AG09309 (cell line): ENCODE measurements at places on chromosomes 3 and 15.

- no peak for DNase-seq
These were observed 22.1 kb downstream of the MAPKAPK3 start for GRCh38 chr3:50639055-50639494.

DNA sequence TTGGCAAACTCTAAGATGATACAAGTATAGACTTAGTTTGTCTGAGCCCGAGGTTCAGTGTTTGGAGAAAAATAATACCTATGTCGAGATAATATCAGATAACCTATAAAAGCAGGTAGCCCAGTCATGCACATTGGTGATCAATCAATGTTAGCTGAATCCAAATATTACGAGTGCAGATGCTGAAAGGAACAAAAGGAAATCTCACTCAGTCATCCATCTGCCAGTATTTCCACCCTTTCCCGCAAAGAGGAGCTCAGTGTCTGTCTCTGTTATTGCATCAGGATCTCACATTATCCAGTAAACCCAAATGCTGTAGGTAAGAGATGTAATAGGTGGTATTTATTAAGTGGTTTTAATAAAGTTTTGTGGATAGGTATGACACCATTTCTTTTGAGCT is 251.2 kb upstream of the CTDSPL start:
- no peak for DNase-seq

DNA sequence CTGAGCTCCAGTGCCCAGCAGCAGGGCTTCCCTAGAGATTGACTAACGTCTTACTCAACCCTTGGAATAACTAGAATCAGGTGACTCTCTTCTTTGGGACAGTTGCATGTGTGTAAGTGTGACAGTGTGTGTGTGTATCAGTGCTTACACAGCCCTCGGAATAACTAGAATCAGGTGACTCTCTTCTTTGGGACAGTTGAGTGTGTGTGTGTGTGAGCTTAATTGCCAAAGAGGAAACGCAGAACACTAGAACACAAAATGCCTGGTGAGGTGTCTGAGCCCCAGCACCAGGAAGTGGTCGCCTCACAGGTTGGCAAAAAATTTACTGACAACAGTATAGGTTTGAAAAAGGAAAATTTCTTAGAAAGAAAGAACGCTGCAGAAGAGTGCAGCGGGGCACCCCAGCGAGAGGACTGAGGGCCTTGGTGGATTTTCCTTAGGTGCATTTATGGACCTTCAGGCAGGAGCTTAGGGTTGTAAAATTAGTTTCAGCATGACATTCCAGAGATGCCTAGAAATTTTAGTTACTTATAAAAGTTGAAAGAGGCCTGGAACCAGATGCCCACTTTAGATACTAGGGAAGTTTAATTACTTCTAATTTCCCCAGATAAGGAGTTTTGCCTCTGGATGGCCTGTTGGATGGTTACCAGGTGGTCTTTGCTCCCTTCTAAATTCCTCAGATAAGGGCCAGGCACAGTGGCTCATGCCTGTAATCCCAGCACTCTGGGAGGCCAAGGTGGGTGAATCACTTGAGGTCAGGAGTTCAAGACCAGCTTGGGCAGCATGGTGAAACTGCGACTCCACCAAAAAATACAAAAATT is 3.7 kb upstream of the WDR82 start:
- DNase-seq, result no peak

DNA sequence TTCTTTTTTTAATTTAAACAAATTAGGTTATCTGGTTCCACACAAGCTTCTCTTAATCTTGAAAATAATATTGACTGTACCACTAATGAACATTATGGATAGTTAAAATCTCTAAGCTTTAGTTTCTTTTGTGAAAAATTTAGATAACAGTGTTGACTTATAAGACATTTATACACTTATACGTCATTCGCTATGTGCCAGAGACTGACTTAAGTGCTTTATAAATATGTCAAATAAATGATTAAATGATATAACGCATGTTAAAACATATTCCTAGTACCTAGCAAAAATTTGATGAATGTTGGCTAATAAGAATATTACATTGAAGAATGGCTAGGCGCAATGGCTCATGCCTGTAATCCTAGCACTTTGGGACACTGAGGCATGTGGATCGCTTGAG is 96.3 kb downstream of the PCCB start:
- DNase-seq, result no peak

DNA sequence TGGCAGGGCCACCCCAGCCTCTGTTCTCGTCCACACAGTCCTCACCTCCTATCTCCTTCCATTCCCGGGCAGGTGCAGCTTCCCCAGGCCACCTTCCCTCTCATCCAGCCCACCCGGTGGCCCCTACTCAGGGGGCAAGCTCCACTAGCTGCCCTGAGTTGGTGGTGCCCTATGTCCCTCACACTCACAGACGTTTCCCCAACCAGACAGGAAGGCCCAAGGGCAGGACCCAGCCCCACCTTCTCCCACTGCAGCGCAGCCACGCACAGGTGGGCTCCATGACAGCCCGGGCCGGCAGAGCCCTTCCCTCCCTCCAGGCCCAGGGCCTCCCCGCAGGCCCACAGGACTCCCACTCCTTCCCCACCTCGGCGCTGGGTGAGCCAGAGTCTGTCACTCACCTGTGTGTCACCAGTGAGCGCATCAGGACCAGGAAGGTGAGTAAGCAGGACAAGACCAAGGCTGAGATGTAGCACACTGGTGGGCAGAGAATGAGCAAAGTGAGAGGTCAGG is 11.1 kb downstream of the ISLR start:
- DNase-seq, result no peak

DNA sequence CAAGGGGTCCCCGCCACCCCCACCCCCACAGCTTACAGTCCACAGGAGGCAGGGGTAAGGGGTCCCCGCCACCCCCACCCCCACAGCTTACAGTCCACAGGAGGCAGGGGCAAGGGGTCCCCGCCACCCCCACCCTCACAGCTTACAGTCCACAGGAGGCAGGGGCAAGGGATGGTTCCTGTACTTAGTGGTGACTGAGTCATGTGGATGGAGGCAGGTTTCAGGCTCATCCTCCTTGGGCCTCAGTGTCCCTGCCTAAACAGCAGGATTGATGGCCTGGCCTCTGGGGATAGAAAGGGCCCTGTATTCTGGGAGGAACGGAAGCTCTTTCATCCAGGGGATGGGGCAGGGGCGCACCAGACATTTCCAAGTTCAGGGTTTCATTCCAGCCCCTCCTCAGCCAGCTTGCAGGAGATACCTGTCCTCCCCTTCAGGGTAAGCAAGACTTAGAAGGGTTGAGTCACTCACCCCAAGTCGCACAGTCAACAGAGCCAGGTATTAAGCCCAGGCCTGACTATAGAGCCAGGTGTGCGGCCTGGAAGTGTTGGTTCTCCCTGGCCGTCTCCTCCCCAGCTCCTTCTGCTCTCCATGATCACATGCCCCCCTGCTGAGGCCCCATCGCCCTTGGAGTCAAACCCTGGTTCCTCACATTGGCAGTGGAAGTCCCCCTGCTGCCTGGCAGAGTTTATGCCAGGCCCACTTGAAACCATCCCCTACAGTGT is 12.5 kb downstream of the CSK start:
- DNase-seq, result no peak

DNA sequence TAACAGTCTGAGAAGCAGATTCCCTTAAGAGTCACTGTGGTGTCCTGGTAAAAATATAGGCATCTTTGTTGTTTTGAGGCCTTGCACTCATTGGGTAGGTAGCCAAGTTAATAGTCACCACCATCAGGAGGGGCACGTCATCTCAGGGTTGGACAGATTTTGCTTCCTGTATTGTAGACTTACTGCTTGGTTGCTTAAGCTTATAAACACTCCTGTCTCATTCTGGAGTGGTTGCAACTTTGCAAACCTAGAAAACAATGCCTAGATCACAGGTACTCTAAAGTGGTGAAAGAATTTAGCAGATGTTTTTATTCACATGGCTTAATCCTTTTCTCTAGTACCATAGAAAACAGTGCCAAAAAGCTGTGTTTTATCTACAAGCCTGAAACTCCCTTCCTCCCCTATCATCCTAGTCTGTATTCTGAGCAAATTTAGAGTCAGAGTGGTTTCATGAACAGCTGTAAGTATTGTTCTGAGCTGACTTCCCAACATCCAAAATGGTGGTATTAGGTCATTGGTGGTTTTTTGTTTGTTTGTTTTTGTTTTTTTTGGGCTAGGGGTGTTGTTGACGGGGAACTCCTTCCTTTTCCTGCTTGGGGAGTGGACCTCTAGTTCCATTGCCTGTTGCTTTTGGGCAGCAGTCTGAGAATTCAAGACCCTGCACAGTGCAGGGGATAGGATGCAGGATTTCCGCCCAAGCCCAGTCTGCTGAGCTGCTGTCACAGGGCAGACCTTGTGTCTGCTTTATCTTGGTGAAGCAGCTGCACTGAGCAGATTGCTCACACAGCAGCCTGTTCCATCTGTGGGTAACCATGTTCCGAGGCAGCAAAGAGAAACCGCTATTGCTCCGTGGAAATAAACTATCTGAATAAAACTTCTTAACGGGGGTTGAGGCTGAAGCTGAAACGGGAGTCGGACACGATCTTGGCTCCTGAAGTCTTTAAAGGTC is 202.0 kb downstream of the AKAP13 start:
- DNase-seq, result no peak

DNA sequence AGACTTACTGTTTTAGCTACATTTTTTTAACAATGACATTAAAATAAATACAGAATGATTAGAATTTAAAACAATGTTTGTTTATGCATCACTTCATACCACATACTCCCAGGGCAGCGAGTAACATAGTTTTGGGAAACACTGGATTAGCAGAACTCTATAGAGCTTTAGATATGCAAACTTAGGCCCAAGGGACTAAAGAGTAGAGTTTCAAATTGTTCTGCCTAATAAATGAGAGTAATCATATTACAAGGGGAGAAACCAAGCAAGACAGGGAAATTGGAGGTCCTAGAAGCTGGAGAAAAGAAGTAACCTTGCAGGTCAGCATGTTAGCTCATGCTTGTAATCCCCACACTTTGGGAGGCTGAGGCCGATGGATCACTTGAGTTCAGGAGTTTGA is 3.6 kb upstream of the DAZL start:
- DNase-seq, result no peak

DNA sequence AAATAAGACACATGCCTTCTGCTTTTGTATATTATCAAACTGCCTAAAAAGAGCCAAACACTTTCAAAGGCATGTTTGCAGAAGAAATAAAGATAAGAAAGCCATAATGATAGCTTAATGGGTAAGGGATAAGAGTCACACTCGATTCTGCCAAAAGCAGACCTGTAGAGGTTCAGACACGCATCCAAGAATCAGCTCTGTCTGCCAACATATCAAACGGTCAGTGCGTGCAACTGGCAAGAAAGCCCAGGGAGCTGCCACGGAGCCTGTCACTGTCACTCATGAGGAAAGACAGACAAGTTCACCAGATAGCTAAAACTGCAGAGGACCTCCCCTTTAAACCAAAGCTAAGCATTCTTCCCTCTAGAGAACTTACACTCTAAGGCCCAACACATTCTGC is 23.2 kb downstream of the DCP1A start:
- no peak for DNase-seq

DNA sequence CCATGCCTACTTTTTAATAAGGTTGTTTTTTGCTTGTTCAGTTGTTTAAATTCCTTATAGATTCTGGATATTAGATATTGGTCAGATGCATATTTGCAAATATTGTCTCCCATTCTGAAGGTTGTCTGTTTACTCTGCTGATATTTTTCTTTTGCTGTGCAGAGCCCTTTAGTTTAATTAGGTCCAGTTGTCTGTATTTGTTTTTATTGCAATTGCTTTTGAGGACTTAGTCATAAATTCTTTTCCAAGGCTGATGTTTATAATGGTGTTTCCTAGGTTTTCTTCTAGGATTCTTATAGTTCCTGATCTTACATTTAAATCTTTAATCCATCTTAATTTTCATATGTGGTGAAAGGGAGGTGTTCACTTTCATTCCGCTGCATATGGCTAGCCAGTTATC is 77.4 kb downstream of the PTPRG start:
- DNase-seq, result no peak

DNA sequence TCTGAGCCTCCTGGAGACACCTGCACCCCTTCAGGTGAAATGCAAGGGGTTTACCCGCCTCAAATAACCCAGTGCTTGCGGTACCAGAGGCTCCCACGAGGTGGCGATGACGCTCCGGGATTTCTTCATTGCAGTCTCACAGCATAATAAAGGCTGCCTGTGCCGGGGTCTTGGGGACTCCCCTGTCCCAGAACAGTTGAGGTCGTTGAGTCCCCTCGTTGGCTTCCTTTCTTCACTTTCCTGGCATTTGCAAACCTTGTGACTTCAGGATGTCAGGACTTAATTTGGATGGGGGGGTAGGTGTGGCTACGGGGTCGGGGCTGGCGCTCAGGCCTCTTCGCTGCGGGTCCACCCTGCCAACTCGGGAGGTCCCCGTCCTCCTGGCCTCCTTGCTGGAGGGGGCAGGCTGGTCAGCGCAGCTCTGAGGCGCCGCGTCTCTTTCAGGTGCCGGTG is 1.3 kb downstream of the GNAT1 start:
- DNase-seq, result no peak

GRCh38 chr3:16704941-16705340 is 99.7 kb upstream of the DAZL start:
- no peak for DNase-seq

DNA sequence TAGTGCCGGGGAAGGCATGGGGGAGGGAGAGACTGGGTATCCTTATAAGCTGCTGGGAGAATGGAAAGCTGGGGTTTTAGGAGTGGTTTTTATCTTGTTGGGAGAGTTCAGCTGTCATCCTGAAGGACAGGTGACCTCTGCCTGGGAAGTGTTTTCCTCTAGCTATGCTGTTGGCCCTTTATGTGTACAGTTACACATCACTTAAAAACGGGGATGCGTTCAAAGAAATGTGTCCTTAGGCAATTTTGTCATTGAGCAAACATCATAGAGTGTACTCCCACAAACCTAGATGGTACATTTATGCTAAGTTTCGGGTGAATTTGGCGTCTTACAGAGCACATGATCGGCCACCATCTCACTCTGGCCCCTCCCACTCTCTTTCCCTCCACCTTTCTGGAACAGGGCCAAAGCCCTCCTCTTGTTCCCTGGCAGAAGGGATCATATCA is 164.3 kb upstream of the NUDT16 start:
- no peak for DNase-seq

- DNase-seq, result no peak
These were observed at the start of the genes ATXN7 and THOC7 for GRCh38 chr3:63863150-63864007. Gene ATXN7 (plus strand): TSS chr3:63863867. CDS start chr3:63912599, 48,732 bp downstream. Gene THOC7 (minus strand): TSS chr3:63863805. CDS start chr3:63863790, 15 bp downstream.

GRCh38 chr3:77283108-77283507 is 243.2 kb downstream of the ROBO2 start:
- DNase-seq, result no peak

- no peak for DNase-seq
These were observed 152.9 kb downstream of the XXYLT1 start for GRCh38 chr3:195117978-195118581.

- DNase-seq, result no peak
These were observed 8.1 kb downstream of the PPM1M start for GRCh38 chr3:52253314-52254304.
